HS-27A (cell line): ENCODE measurements at places on chromosomes 11 and 22.

GRCh38 chr22:28444659-28445058 is 235.0 kb downstream of the TTC28 start:
- no peak for DNase-seq

DNA sequence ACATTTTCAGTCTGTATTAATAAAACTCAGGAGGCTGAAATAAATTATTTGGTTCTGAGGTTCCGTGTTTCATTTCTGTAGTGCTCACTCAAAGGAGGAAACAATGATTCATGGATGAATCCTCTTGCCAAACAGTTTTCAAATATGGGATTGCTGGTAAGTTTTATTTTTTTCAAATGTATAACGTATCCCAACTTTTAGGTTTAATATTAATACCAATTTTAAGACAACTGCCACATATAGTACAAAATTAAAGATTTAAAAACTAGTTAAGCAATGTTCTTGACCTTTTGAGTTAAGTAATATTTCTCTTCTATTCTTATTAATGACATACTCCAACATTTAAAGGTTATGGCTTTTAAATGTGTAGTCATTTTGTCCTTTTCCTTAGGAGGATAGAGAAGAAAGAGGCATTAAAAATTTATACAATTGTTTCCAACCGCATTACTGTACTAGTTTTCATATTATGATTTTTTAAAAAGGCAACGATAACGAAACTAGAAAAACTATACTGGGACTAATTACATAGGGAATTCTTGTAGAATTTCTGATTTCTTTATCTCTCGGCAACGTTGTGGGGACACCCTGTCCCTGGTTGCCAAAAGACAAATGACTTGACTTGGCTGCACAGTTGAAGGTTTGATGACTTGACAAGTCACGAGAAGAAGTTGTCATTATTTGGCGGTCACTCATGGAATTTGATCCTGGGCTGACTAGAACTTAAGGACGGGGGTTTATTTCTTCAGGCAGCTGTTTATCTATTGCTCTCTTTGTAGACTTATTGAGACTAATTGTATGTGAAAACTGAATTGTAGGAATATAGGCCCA is 69.1 kb upstream of the ADSL start:
- no peak for DNase-seq

DNA sequence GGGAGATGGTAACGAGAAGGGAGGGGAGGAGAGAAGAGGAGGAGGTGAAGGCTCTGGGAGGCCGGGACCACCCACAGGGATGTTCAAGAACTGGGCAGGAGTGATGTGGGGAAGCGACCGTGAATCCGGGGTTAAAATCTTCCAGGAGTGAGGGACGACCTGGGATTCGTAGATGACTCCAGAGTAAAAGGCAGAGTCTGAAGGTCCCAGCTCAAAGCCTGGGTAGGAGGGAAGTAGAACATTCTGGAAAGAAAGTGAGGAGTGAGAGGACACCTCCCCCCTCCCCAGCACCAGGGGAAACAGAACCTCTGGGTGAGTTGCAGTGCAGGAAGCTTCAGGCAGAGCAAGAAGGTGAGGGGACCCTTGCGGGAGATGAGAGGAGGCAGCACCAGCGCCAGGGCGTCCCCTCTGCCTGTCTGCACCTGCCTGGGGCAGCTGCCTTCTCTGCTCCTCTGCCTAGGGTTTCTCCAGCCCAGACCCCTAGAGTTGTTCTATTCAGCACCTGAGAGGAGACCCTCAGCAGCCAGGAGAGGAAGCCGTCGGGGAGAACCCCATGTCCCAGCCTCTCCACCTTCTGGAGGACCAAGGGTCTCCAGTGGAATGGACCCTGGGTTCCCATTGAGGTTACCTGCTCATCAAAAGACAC is 49.7 kb downstream of the LINC01488 start:
- DNase-seq = no peak

DNA sequence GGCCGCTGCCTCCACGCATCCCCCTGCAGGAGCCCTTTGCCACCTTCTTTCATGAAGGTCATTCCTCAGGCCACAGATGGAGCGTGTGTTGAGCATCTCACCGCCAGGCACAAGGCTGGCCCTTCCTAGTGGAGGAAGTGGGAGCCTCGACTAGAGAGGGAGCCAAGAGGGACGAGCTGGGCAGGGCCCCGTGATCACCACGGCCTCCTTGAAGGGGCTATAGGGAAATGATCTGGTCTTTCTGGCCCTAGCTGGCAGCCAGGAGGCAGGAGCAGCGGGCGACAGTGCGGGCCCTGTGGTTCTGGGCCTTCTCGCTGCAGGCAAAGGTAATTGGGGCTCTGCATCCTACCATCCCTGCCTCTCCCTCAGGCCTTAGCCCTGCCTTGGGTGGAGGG is 49.1 kb downstream of the PISD start:
- no peak for DNase-seq

DNA sequence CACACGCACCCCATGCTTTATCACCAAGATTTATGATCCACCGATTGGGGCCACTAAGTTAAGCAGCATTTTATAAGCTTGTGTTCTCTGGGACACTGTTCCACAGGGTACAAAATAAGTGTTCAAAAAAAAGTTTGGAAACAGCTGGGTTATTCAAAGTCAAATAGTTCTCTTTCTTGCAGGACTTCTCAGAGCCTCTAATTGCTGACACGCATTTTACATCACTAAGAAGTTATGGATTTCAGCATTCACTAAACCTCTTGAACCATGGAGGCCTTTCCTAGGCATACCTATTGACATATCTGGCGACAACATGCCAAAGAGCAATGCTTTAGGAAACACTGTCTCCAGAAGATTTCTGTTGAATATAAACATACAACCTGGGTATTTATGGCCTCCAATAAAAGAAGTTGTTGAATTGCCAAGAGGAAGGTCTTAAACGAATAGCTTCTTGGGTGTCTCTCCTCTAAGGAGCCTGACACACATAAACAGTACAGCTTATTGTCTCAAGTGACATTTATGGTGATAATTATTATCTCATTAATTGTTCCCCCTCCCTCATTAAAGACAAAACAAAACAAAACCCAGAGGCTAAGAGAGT is 147.1 kb upstream of the ARHGAP20 start:
- no peak for DNase-seq

- DNase-seq = no peak
These were observed 416.5 kb upstream of the DDI1 start for GRCh38 chr11:103619938-103620337.

DNA sequence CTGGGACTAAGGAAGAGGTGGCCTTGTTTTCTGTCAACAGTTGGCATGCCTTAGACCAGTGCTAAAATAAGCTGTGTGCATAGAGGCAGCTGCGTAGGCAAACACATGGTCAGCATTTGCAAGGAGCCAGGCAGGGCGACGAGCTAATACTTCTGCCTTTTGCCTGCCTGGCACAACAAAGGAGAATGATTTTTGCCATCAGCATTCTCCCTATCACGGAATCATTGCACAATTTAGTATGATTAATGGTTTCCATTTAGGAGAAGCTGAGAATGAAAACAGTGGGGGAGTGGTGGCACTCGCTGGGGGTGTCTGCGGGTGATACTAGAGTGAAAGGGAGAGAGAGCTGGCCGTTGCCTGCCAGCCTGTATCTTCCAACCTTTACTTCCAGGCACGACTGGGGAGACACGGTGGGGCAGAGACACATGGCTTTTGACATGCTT is 336.0 kb downstream of the CADM1 start:
- no peak for DNase-seq

- no peak for DNase-seq
These were observed 8.9 kb downstream of the SERHL2 start for GRCh38 chr22:42562684-42563083.

DNA sequence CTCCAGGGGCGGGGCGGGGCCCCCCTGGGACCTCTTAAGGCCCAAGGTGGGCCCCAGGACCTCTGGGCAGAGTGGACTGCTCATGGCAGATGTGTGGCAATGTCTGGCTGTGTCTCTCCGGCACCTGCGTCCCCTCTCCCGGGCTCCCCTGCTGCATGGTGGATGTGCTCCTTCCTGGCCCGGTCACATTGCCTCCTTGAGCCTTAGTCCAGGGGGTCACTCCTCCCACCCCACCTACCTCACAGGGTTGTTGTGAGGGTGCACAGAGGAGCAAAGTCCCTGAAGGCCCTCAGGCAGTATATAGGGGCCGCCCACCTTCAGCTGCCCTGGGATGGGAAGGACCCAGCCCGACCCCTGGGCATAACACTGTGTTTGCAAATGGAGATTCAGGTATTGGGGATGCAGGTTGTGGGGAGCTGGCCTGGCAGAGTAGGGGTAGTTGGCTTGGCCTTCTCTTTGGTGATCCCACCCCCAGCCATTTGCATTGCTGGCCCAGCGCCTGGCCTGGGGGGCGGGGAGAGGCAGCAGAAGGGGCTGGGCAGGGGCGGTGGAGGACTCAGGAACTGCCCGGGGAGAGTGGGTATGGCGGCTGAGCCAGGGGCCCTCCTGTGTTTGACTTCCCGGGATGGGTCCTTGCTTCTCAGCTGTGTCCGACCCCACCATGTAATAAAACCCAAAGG is 11.3 kb downstream of the KCTD17 start:
- DNase-seq = no peak

GRCh38 chr11:61828629-61829407 is 718 bp downstream of the FADS2 start:
- DNase-seq = no peak

- DNase-seq = no peak
These were observed at the start of gene SCT for GRCh38 chr11:626475-627307. SCT (minus strand) TSS chr11:627181; CDS start chr11:627143, 38 bp downstream.

GRCh38 chr11:43573233-43573632 is 107.3 kb upstream of the HSD17B12 start:
- DNase-seq = no peak

- DNase-seq = no peak
These were observed 87.5 kb upstream of the RCN1 start for GRCh38 chr11:32003335-32003734.

- DNase-seq = no peak
These were observed 2.1 kb upstream of the ANAPC15 start for GRCh38 chr11:72114570-72114969.

- no peak for DNase-seq
These were observed 378.7 kb downstream of the NTM start for GRCh38 chr11:131749101-131749500.
